ENCODE measurements at places on chromosomes 1 and 21.

DNA sequence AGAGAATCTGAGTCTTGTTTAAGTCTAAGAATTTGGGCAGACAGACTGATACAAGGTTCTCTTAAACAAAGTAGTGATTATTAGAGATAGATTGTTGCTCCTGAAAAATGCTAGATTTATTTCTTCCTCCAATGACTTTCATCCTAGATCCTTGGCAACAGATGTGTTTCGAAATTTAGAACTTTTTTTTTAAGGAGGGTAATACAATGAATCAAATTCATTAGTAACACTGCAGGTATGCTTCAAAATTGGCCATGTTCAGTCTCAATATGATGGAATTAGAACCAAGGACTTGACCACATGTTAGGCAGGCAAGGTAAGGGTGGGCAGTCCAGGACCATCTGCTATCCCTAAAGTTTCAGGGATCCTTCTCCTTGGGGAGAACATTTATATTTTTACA, 4.5 kb upstream of the LCE1F start:
- DNase-seq: no peak

- no peak for DNase-seq
Observed at GRCh38 chr21:37253991-37254390, 13.1 kb downstream of the VPS26C start.

GRCh38 chr1:154386643-154387352, 18.3 kb upstream of the IL6R start:
- DNase-seq: no peak

DNA sequence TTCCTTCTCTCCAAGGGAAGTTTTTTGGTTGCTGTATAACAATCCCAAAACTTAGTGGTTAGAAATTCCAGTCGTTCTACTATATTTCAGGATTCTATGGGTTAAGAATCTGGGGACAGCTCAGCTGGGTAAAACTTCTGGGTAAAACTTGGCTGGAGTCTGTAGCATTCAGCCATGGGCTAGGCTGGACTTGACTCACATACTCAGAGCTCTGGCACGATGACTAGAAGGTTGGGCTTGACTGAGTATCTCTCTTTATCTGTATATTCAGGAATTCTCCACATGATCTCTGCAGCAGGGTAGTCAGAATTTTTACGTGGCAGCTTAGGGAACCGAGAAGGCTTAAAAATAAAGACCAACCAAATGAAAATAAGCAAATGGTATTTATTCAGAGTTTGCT, 28.2 kb upstream of the HRNR start:
- no peak for DNase-seq

GRCh38 chr1:172708452-172708851, 49.5 kb downstream of the FASLG start:
- no peak for DNase-seq

DNA sequence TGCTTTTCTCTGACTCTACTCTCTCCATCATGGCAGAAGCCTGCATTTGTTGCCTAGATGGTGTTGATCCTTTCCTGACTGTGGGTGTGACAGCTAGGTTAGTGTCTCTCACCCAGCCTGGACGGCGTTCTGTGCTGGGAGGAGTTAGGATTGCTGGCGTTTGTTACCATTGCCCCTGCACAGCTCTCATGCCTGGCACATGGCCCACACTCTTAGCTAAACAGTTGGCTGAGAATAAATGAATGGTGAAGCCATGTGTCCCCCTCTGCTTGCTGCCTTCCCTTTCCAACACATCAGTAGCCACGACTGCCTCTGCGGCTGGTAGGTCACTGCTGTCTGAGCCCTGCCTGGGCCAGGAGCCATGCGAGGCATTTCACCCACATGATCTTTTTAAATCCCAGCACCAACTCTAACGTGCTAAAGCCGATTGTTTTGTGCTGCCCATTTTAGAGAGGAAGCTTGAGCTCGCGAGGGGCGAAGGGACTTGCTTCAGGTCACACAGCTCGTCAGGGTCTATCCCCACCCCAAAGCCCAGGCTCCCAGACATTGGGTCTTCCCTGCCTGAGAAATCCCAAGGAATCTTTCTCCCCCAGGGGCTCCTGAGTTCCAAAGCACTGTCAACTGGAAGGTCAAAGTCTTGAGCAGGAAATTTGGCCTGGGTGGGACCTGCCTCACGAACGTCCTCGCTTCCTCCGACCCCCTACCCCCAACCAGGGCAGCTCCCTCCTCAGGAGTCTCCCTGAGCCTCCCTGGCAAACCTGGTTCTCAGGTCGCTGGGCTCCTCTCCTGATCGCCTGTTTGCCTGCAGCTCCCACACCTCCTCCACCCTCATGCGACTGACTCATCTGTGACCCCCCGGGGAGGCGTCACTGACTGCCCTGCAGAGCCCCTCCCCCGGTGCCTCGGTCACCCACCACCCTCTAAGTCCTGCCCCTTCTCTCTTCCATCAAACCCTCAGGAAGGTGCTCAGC, 271.7 kb upstream of the C1orf174 start:
- no peak for DNase-seq

DNA sequence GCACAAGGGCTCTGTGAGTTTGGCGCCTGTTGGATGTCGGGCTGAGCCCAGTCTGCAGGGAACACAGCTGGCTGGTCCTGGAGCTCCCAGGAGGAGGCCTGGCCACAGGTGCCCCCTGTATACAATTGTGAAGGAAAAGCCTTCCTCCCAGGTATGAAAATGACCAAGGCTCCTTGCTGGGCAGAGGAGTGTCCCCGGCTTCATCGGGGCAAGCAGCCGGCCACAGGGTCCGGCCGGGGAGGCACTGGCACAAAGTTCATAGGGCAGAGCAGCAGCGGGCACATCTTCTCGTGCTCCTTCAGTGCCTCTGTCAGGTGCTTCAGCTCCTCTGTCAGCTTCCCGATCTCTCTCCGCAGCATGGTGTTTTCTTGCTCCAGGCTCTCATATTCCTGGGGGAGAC, 13.0 kb downstream of the BATF3 start:
- no peak for DNase-seq

Measured in NCI-H460 (cell line).